GM23338 (cell line): ENCODE measurements at places on chromosomes 11 and 22.

GRCh38 chr22:46587492-46588278 is 32.5 kb upstream of the GRAMD4 start:
- no peak for DNase-seq

DNA sequence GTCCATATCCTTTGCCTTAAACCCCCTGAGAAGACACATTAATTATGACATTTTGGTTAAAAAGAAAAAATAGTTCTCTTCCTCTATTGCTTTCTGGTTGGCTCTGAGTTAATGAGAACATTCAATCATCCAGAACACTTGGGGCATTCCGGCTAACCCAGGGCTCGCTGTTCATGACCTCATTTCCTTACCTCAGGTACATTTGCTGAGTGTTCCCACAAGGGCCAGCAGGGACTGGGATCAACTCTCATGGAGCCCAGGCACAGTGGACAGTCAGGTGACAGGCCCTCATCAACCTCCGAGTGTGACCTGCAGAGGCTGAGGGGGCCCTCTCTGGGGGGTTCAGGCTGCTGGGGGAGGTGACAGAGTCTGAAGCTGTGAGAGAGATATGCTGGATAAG is 98.9 kb downstream of the MYO18B start:
- DNase-seq: no peak

GRCh38 chr22:22909605-22910271 is 22.1 kb downstream of the IGLL5 start:
- no peak for DNase-seq

DNA sequence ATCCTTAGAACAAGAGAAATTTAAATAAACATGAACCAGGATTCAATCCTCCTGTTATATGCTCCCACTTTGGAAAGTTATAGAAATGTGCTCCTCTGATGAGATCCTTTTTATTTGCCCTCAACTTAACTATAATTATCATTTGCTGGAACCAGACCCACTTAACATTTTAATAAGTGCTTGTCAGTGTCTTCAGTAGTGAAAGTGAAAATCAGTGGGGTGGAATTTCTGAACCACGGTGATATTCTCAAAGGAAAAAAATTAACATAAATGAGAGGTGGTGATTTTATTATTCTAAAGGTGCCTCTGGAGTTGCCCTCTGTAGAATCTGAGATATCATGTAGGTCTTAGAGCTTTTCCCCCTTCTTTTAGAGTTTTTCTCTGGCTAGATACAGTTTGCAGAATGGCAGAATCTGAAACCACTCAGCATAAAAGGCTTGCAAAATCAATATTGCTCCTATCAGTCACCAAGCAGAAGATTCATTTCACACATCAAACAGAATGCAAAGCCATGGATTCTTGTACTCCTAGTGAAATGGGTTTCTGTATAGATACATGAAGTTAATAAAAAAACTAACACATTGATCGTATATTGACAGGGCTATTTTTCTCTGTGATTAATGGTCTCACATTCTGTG is 213.2 kb downstream of the LUZP2 start:
- DNase-seq: no peak

GRCh38 chr22:48070760-48071159 is 1308.3 kb downstream of the TBC1D22A start:
- peak; percentile 22 for DNase-seq

- DNase-seq: no peak
Measured at GRCh38 chr22:44329179-44329796, 16.5 kb upstream of the SHISAL1 start.

- DNase-seq: peak; percentile 1
Measured at GRCh38 chr11:105156231-105156630, 16.7 kb upstream of the CARD18 start.

DNA sequence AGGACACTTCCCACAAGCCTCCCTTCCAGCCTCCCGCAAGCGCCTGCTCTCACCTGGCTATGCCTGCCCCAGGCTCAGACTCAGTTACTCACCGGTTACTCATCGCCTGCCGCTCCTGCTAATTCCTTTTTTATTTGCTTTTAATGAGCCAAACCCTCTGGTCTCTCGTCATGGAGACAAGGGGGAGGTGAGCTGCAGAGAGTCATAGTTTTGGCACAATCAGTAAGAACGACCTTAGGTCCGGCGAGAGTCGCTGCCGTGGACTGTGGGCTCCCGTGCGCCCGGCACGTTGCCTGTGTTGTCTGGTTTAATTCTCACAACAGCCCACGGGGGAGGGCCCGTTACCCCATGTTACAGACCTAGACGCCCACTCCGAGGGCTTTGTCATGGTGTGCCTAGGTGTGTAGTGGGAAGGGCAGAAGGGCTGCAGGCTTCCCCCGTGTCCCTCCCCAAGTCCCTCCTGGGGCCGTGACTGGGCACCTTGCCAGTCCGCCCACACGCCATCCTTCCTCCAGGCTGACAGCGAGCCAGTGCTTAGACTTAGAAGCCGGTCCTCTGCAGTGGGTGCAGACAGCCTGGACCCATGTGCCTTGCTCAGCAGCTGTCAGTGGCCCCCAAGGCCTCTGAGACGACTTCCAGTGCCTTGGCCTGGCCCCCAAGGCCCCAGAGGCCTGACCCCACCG is 42.2 kb downstream of the WNT7B start:
- no peak for DNase-seq

DNA sequence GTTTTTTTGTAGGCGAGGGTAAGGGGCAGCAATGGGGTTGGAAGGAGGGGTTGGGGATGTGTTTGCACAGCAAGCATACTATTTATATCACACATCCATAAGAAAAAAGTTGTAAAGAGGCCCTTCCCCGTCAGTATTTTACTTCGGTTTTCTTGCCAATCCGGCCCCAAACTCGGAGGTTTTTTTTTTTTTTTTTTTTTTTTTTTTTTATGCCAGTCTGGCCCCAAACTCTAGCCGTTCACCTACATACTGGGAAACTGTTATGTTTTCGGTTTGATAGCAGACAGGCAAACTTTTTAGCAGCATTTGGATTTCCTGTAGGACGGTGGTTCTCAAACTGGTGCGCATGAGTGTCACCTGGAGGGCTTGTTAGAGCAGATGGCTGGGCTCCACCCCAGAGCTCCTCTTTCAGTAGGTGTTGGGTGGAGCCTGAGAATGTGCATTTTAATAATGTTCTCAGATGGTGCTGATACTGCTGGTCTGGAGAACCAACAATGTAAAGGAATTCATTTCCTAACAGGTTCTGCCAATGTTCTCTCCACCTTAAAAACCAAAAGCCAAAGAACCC is 76.5 kb upstream of the ZBED5 start:
- no peak for DNase-seq

- peak; percentile 76 for DNase-seq
Measured at GRCh38 chr11:12827929-12828812, 153.9 kb downstream of the TEAD1 start.

- no peak for DNase-seq
Measured at GRCh38 chr11:33294797-33295196, 37.6 kb downstream of the HIPK3 start.

DNA sequence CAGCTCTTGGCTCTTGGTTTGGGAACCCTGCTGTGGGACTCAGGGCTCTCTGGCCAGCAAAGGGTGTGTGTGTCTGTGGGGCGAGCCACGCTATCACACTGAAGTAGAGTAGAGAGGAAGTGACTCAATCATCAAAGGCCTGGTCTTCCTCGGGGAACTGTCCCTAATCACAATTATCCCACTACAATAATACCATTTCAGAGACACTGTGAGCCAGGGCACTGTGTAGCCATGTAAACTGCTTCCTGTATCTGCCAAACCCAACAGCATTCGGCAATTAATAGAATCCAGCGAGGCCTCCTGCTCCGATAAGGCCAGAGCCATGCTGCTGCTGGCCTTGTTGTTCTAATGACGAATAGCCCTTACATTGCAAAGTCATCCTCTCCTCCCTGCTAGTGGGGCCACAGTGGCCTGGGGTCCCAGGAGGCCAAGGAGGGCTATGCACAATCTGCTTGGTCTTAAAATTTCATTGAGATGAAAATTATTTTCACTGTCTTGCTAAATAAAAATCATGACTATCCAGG is 49.8 kb upstream of the LMO2 start:
- no peak for DNase-seq

DNA sequence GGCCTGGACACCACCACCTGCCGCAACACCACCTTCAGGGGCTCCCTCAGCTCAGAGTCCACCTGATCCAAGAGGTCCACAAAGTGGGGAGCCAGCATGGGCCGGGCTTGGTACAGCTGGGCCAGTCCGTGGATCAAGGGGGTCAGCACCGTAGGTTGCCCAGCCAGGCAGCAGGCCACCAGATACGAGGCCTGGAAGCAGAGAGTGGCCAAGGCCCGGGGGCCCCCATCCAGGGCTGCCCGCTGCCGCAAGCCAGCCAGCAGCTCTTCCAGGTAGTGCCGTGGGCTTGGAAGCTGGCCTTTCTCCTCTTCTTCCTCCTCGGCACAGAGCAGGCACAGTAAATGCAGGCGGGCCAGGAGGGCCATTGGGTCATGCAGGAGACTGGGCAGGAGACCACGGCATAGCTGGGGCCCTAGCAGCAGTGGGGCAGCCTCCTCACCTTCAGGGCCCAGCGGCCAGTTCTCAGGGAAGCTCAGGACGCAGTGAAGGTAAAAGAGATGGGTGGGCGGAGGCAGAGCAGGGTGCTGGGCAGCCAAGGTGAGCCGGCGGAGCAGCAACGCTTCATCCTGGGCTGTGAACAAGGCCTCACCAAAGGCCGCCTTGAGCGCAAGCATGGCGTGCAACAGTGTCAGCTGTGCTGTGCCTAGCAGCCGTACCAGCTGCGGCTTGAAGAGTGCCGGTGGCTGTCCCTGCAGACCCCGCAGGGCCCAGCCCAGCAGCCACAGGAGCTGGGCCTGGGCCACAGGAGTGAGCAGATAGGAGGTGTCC is 1.7 kb downstream of the AP5B1 start:
- no peak for DNase-seq

DNA sequence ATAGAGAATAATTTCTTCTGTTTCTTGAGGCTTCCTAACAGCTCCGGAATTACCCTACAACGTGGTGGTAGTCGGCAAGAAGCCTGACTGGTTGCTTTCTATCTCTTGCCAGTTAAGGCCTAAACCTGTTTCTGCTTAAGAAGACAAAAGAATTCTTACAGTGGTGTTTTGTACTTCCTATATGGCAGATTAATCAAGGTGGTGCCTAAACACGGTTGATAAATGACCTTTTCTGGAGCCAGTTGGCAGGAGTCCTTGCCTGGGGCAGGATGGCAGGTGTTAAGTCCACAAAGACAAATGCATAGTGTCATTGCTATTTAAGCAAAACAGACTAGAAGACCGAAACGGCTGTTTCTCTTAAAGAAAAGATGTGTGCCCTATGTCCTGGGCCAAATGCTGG is 9.9 kb downstream of the GVQW3 start:
- DNase-seq: no peak

DNA sequence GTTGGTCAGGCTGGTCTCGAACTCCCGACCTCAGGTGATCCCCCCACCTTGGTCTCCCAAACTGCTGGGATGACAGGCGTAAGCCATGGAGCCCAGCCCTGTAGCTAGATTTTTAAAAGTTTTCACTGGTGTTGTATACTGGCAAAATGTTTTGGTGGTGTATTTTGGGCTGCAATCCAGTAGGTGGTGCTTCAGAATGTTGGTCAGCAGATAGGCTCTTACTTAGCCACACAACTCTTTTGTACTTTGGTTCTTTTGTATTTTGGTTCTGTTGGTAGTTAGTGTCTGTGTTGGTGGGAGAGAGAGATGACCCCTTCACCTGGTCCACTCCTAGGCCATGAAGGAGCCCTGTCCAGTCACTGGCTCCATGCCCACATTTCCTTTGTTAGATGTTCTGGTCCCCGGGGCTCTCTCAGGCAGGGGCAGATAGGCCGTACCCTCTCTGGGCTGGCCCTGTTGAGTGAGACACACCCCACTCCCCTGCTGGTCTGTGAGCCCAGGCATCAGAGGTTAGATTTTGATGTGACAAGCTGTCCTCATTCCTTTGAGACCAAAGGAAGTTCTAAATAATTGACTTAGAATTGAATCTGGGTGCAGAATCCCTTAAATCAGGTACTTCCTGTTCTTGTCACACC is 123.8 kb downstream of the DDX10 start:
- peak; percentile 75 for DNase-seq

GRCh38 chr11:8250981-8251615 is 12.6 kb downstream of the LMO1 start:
- no peak for DNase-seq
